Cortex of kidney (tissue), 1 donor: ENCODE measurements at places on chromosomes 7 and 10.

DNA sequence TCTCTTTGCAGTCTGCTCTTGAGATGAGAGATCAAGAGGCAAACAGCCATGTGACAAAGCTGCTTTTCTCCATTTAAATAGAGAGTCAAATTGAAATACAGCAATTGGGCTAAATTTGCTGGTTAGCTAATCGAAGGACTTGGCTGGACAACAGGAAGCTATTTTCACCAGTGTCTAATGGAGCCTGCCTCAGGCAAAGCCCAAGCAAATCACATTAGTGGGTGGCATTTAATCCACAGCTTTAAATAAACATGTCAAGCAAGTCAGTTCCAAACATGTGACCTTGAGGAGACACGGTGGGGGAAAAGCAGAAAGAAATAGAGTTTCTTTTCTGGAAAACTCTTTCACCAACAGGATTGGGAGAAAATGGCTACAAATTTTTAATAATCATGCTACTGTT is 180.5 kb upstream of the AOAH start:
- DNase-seq: no peak

GRCh38 chr10:98262571-98262970 is 5.4 kb downstream of the LOXL4 start:
- no peak for DNase-seq

DNA sequence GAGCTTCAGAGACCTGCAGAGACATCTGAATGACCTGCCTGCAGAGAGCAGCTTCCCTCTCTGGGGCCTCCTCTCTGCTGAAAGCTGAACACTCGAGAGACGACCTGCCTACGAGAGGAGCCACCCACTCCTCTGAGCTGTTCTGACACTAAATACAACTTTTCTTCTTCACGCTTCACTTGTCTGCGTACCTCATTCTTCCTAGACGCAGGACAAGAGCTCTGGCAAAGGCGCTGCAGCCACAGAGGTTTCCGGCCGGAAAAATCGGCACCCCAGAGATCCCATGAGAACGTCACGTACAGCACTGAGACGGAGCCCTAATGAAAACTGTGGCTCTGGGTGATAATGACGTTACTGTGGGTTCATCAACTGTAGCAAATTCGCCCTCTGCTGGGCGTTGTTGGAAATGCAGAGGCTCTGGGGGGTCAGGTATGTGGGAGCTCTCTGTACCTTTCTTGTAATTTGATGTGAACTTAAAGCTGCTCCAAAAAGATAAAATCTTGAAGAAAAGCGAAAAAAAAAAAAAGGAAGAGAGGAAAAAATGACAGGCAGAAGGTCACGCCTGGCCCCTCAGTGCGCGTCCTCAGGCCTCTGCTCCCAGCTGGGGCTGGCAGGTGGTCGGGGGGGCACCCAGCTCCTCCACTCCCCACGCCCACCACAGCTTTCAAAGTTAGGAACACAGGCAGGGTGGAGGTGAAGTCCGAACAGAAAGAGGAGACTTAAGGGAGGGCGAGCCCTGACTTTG is 120.7 kb downstream of the DYNC2I1 start:
- no peak for DNase-seq

DNA sequence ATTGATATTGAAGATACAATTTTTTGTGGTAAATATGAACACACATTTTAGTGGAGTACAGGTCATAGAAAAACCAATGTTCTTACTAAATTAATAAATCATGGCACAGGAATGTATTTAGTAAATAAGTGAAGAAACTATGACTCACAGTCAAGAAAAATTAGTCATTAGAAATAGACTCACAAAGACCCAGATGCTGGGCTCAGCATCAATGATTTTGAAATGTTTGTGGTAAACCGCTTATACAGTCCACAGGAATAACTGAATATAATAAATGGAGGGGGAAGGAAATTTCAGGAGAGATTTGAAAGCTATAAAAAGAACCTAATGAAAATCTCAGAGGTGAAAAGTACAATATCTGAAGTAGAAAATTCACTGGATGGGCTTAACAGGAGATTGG is 138.3 kb upstream of the ADCY1 start:
- DNase-seq: no peak

DNA sequence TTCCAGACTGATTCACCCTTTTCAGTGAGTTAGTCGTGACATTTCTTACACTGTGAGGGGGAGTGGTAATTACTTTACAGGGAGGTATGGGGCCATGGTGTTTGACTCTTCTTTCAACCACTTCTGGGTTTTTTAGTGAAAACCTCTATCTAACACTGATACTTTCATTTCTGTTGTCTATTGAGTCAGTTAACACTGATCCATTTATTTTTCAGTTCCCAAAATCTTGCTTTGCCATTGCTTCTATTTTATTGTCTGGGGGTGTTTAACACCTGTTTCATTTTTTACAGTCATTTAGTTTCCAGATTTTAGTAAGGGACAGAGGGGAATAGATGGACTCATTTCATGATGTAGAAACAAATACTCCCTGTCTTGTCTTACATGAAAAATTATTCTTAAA is 61.5 kb downstream of the HELLS start:
- no peak for DNase-seq

- no peak for DNase-seq
Measured at GRCh38 chr7:107430057-107430456, 39.8 kb upstream of the GPR22 start.

- no peak for DNase-seq
Measured at GRCh38 chr10:3071405-3072198, 4.3 kb downstream of the PFKP start.
